ENCODE measurements at places on chromosomes 3 and 15.

DNA sequence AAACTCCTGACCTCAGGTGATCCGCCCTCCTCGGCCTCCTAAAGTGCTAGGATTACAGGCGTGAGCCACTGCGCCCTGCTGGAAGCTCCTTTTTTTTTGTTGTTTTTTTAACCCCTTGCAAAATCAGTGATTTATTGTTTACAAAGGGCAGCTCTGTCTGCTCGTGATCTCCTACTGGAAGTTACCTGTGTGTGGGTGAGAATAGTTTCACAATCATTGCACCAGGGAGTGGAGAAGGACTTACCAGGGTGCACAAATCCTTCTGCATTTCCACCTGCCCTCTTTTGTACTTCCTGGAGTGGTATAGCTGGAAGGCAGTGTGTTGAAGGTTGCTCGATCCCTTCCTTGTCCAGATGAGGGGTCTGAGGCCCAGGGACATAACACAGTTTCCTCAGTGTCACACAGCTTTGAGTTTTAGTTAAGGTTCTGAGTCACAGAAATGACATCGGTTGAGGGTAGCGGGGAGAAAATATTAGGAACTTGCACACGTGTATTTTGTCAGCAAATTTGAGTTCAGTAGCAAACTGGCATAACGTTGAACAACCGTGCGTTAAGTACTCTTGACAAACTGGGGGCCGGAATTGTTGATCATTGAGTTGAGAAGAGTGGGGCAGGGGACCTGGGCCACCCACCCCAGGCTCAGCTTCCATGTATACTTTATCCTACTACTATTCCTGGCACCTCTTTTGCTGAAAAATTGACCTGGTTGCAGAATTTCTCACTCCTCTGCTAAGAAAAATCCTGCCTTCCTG, 11.3 kb upstream of the TRAK1 start:
- no peak for DNase-seq

GRCh38 chr3:12325586-12326515, 37.0 kb downstream of the PPARG start:
- DNase-seq, result no peak

DNA sequence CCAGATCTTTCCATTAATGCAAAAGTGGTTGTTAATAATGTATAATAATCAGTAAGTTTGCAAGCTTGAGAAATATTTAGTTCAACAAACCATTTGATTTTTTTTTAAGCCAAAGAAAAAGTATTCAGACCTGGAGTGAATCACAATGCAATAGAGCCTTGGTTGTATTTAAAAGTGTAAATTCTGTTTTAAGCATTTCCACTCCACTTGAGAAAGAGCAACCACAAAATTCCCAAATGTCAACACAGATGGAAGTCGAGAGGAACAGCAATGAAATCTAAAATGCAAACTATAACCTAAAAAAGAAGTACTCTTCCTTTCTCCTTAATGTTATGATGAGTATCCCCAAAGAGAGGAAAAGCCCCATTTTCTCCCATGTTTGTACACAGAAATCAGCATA, 20.2 kb downstream of the GBE1 start:
- no peak for DNase-seq

DNA sequence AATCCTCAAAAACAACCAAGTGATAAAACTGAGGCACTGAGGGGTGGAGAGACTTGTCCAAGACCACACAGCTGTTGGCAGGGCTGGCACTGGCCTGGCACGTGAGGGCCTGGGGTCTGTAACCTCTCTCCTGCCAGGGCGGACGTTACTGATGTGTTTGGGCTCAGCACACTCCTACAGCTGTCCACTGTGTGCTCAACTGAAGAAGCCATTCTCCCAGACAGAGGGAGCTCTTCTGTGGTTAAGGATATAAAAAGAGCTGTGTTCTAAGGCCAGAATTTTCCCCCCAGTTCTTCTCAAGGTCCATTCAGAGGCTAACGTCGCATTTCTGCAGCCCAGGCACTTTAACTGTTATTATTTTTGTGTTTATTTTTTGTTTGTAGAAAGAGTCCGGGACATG, 429.0 kb upstream of the ATP11B start:
- DNase-seq, result no peak

DNA sequence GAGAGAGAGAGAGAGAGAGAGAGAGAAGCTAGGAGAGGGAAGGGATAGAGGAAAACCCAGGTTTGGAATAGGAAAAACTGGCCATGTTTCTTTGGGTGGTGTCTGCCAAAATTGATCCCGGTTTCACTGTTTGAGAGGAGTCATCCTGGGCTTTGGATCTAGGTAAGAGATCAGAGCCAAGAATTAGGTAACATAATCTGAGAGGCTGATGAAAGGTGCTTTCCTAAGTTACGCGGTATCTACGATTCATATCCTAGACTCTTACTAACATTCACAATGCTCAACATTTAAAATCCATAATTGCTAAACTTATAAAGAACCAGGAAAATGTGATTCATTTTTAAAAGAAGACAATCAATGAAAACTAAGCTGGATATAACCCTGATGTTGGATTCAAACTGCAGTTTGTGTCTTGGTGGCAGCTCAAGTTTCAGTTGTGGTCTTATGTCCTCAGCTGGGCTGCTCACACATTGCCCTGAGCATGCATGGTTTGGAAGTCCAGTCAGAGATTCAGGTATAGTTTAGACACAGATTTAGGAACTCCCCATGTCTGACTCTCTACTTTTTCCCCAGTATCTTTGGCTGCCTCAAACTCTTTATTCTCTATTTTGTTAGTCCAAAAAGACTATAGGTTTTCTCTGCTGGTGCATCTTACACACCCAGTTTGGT, 42.5 kb upstream of the FMN1 start:
- no peak for DNase-seq

GRCh38 chr3:142285083-142285517, 59.7 kb upstream of the GK5 start:
- DNase-seq, result no peak

- no peak for DNase-seq
Observed at GRCh38 chr15:87470923-87471322, 785.6 kb downstream of the NTRK3 start.

GRCh38 chr15:90773485-90773884, 56.3 kb downstream of the BLM start:
- no peak for DNase-seq

DNA sequence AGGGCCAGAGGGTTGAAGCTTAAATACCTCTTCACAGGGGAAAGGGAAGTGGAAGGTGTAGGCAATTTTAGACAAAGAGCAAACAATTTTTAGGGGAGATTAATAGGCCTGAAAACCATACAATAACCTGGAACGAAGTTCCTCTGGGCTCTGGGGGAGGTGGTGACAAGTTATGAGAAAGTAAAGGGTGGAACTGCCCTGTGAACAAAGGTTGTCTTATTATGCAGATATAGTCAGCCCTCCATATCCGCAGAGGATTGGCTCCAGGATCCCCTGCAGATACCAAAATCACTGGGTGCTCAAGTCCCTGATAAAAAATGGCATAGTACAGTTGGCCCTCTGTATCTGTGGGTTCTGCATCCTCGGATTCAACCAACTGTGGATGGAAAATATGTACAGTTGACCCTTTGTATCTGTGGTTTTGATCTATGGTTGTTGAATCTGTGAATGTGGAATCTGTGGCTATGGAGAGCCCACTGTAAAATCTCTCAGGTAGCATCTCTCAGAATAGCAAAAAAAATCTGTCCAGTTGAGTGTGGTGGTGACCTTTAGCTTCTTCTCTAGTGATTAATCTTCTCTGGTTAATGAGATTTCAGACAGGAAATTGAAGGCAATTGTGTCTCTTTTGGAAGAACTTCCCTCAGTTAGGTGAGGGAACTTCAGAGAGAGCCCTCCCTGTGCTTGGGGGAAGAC, 40.2 kb downstream of the CLEC3B start:
- no peak for DNase-seq

DNA sequence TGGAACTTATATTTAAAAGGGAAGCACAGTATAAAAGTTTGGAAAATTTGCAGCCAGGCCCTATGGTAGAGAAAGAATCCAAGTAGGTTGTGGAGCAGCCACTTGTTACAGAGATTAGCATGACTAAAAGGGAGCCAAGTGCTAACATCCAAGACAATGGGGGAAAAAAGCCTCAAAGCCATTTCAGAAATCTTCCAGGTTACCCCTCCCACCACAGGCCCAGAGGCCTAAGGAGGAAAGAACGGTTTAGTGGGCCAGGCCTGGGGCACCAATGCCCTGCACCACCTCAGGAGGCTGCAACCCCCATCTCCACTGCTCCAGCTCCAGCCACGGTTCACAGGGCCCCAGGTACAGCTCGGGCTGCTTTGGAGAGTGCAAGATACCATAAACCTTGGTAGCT, 69.9 kb downstream of the IGF2BP2 start:
- DNase-seq, result no peak

DNA sequence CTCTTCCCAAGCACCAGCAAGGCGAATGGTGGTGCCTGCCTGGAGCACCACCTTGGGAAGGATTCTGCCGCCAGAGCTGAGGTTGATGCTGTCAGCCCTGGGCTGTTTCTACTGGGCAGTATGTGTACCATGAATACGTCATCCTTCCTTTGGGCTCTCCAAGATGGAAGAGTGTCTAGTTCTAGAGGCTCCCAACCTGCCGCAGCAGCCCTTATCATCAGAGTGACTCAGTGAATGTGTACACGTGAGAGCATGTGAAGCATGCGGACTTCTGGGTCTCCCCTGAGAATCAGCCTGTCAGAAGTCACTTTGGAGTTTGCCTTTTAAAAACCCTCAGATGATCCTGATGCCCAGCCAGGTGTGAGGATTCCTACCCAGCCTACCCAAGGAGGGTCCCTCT, 20.9 kb downstream of the PLA2G4D start:
- DNase-seq, result no peak

DNA sequence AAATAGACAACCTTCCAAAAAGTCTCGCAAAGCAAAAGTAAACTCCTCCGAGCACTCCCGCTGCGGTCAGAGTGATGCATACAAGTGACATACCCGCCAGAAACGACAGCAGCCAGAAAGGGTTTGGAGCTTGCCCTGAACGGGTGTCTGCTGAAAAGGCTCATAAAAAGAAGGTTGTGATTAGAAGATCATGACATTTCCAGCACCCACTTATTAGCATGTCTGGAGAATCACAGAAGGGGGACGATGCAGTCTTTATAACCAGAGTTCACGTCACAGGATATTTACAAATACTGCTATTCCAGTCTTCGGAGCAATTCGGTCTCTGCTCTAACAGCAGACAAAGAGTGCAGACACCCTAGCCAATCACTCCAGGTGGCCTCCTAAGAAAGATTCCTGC, 59.1 kb upstream of the FRMD4B start:
- no peak for DNase-seq

- no peak for DNase-seq
Observed at GRCh38 chr3:112745567-112746248, 101.0 kb downstream of the CD200R1L start.

GRCh38 chr15:66730168-66731021, 28.4 kb downstream of the SMAD6 start:
- no peak for DNase-seq

- no peak for DNase-seq
Observed at GRCh38 chr15:88804257-88804656, 1.0 kb downstream of the ACAN start.

- DNase-seq, result no peak
Observed at GRCh38 chr15:59276225-59277178, 69.9 kb downstream of the LDHAL6B start.

- DNase-seq, result no peak
Observed at GRCh38 chr3:143535994-143536784, 312.1 kb downstream of the SLC9A9 start.

DNA sequence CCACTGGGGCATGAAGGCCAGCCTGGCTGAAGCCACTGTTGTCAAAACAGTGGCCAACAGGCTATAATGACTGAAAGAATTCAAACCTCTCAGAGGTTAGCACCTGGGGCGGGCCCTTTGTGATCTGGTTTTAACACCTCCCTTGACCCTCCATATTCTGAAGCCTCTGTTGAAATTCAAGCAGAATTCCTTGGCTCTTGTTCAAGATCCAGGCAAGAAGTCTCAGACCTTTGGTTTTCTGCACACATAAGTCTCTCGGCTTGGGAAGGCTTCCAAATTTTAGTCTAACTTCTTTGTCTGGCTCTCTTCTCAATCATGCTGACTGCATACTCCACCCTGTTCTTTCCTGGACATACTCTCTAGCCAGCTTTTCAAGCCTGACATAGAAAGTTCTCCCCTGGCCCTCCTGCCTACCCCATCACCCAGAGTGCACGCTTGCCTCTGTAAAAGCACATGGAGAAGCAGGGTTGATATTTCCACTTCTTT, 144.5 kb downstream of the PDZRN3 start:
- no peak for DNase-seq
